ENCODE measurements at places on chromosomes 1 and 21.

GRCh38 chr1:94284476-94284875, 47.1 kb upstream of the ARHGAP29 start:
- no peak for DNase-seq

DNA sequence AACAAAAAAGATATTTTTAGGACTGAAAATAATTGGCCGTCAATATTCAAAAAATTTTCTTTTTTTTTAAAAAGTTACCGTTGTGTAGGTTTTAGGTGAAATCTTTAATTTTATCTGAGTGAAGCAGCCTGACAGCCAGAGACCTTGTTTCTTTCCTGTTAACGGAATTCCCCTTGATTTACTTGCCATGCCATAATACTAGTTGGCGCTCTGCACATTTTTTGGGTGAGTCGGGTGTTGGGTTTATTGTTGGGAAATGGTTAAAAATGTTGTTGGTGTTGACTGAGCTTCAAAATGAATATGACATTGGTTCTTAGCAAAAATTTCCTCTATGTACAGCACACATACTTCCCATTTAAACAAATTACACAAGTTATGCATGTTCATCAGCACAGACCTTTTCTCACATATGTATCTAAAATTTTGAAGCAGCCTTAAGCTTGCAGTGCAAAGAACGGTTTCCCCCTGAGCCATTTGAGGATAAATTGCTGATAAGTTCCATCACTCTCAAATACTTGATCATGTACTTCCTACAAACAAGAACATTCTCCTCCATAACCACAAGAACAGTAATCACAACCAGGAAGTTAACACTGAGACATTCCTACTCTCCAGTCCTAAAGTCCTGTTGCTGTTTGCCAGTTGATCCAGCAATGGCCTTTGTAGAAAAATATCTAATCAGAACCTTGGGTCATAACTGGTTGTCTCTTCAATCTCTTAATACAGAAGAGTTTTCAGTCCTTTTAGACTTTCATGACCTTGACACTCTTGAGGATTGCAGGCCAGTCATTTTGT, 34.2 kb downstream of the CAMTA1 start:
- DNase-seq = no peak

GRCh38 chr1:44662683-44663030, 11.6 kb downstream of the TMEM53 start:
- no peak for DNase-seq

- no peak for DNase-seq
Measured at GRCh38 chr1:17539477-17540254, at the start of gene ARHGEF10L. ARHGEF10L (plus strand) TSS chr1:17539698; CDS start chr1:17580596, 40,898 bp downstream.

- DNase-seq = no peak
Measured at GRCh38 chr1:43137445-43138052, 34.5 kb downstream of the EBNA1BP2 start.

- DNase-seq = no peak
Measured at GRCh38 chr1:67802565-67802964, 30.7 kb downstream of the GNG12 start.

DNA sequence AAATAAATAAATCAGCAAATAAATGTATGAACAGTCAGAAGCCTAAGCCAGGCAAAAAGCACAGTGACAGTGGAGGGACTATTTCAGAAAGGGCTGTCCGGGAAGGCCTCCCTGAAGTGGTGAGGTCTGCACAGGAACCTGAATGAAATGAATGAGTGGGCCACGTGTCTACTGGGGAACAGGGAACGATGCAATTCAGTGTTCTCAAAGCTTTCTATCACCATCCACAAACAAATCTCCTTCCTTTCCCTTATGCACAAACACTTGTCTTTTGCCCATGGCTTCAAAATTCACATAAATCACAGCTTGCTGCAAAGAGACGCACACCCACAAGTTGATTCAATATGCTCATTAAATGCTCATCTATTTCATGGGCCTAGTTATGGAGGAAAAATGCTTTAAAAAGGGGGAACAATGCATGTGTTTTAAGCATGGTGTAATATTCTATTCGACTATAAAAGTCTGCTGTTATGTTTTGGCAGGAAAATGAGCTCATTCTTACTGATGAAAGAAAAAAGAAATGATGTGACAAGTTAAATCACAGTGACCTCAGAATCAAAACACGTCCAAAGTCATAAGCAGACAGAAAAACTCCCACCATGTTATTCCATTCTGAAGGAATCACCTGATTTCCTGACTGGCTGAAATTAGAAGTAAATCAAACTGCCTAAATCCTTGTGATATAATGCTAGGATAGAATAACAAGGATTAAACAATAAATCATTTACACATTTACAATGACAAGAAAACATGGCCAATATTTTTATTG, 21.6 kb downstream of the URB1 start:
- DNase-seq = no peak

DNA sequence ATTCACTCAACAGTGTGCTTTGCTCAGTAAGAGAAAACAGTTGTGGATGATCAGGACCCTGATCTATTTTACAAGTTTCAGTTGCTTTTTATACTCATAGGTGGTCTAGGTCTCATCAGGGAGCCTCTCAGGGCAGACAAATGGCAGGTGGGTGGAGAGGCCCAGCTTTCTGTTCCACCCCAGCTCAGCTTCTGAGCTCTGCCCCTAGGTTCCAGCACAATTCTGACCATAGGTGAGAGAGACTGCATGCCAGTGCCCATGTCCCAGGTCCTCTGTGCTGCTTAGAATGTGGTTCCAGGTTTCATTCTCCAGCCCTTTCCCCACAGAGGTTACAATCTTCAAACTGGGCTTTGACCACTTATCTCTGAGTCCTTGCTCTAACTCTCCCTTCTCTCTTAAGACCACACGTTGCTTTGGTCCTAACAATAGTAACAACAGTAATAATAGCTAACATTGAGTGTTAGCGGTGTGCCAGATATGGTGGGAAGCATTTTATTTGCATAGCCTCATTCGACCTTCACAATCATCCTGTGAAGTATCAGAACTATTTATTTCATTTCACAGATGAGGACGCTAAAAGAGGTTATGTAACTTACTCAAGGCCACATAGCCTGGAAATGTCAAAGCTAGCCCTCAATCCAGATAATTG, 19.6 kb upstream of the DUSP10 start:
- DNase-seq = no peak

GRCh38 chr1:8342325-8342724, 24.4 kb downstream of the SLC45A1 start:
- no peak for DNase-seq
